Stromal cell of bone marrow (primary cell): ENCODE measurements at places on chromosomes 1 and 21.

- DNase-seq, result no peak
These were observed 326.4 kb upstream of the ADAMTS5 start for GRCh38 chr21:27293239-27293638.

DNA sequence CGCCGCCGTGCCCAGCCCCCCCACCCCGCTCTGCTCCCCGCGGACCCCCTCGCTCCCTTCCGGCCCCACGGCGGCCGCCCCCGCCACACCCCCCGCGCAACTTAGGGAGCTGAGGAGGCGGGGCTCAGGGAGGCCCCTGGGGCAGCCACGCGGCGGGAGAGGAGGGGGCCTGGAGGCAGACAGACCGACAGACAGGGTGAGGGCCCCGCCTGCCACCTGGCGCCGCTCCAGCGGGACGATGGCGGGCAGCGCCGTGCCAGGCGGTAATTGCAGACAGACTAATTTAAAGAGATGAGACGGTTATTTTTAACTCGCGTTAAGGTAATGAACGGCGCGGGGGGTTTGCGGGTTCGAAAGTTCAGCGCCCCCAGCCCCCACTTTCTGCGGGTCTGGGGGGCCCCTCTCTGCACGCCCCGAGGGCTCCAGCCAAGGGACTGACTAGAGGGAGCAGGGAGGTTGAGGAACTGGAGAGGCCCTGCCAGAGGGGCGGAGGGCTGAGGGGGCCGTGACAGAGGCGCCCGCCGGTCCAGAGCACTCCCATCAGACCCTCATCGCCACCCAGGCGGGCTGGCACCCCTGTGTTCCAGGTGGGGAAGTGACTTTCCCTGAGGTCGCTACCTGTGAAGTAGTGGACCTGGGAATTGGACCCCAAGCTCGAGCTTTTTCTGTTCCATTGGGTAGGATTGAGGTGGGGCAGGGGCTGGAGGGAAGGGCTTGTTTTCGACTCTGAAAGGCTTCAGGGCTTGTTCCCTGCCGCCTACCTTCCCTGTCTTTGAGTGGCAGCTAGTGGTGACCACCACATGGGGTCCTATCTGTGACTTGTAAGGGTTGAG, 5.4 kb downstream of the FOXO6 start:
- DNase-seq, result no peak

GRCh38 chr21:15240848-15241247, 176.0 kb upstream of the NRIP1 start:
- no peak for DNase-seq

DNA sequence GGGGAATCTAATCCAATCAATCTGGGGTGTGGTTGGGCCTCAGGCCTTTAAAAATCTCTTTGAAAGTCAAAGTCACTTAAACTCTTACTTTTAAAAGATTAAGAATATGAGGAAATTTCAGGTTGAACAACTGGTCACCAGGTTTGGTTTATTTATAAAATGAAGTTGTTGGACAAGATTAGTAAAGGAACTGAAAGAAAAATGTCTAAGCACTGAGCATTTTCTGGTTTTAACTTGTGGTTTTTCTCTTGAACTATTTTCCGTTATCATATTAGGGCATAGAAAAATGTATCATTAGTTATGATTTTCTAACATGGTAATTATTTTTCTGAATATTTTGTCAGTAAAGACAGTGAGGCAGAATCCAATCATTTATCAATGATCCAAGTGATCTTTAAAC, 49.6 kb downstream of the RGS2 start:
- no peak for DNase-seq

GRCh38 chr1:115136706-115137105, 47.4 kb upstream of the TSPAN2 start:
- no peak for DNase-seq

DNA sequence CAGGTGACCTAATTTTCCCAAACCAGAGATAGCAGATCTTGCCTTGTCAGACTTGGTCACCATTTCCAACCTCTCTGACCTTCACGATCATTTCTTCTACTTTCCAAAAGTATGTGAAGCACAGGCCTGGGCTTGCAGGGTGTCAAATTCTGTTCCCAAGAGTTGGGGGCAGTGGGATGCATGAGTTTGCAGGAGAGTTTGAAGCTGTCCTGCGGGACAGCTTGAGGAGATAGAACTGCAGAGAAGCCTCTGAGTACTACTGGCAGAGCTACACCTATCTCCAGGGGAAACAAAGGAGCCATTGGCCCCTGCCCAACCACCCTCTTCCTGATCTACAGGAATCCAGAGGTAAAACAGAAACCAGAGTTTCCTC, 11.3 kb downstream of the TXNIP start:
- no peak for DNase-seq

DNA sequence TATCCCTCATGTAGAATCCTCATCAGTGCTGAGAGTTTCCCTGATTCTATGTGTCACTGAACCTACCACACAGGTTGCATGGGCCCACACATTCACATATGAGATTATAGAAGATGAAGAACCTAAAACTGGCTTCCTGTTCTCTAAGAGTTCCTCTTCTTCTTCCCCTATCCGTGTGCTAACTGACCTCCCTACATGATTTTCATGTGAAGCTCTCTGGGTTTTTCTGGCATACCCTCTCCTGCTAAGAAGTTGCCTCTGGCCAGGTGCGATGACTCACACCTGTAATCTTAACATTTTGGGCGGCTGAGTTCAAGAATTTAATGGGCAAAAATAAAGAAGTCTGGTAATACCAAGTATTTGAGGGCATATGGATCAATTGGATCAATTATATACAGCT, 5.5 kb upstream of the CD244 start:
- no peak for DNase-seq

DNA sequence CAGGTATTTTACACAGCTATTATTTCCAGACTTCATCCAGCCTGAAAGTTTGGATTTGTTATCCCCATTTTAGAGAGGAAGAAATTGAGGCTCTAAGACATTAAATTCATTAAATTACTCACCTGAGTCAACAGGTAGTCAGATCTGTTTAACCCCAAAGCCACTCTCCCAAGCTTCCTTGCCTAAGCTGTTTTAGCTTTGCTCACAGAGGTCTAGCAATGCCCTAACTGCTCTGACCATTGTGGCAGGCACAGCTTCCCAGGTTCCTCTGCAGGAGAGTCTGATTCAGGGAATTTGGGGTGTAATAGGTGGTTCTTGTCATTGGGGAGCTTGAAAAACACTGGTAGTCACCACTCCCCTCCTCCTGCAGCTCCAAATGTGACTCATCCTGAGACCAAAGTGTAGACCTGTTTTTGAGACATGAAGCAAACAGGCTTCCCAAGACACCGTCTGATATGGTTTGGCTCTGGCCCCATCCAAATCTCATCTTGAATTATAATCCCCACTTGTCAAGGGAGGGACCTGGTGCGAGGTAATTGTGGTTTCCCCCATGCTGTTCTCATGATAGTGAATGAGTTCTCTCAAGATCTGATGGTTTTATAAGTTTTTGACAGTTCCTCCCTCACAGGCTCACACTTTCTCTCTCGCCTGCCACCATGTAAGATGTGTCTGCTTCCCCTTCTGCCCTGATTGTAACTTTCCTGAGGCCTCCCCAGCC, 142.8 kb upstream of the DNAH14 start:
- peak; percentile 40 for DNase-seq

- no peak for DNase-seq
These were observed 110.9 kb downstream of the TOMM20 start for GRCh38 chr1:235017719-235018118.

DNA sequence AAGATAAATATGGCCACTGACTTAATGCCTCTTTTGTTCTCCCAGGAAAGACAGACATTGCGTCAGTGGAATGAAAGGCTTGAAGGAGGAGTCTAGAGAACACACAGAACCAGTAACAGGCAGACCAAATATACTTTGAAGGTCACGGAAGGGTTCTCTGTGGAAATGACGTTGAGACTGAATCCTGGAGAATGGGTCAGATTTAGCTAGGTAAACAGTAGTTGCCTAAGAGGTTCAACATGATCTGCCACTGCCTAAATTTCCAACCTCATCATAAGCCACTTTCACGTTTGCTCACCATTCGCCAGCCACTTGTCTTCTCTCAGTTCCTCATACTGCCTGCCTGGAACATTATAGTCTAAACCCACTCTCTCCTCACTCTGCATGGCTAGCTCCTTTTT, 20.5 kb downstream of the PLA2G4A start:
- no peak for DNase-seq

- DNase-seq, result no peak
These were observed 60.1 kb downstream of the PTGER3 start for GRCh38 chr1:70987497-70987896.

GRCh38 chr1:56297208-56297607, 282.2 kb downstream of the PLPP3 start:
- DNase-seq, result no peak

DNA sequence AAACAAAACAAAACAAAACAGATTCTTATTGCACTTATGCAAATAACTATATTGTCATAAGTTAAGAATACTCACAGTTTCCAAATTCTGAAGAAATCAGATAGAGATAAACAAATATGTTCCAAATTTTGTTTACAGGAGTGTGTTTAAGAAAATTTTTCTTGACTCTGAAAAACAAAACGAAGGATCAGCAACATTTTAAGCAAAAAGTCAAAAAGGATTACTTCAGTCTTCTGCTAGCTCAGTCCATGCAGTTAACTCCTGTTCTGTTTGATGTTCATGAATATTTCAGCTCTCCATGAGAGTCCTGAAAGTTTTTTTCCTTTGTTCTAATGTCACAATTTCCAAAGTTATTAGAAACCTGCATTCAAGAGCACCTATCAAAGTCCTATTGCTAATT, 33.2 kb upstream of the KLF18 start:
- DNase-seq, result no peak

- no peak for DNase-seq
These were observed at the start of gene ZBTB37 for GRCh38 chr1:173868266-173869020. Gene ZBTB37 (plus strand): TSS chr1:173868380. CDS start chr1:173870226, 1,846 bp downstream.

- DNase-seq, result no peak
These were observed 232.6 kb downstream of the COL11A1 start for GRCh38 chr1:102875756-102876155.

DNA sequence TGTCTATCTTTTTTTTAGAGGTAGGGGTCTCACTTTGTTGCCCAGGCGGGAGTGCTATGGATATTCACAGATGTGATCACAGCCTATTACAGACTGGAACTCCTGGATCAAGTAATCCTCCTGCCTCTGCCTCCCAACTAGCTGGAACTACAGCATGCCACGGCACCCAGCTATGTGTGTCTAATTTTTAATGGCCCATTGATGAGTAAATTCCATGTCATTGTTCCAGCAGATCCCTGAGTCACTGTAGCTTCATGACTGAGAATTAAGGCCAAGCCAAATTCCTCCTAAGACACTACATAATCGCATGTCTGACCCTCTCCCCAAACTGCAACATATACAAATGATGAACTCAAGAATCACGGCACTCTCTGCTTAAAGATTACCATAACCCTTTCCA, 84.2 kb upstream of the RGS2 start:
- DNase-seq, result no peak

DNA sequence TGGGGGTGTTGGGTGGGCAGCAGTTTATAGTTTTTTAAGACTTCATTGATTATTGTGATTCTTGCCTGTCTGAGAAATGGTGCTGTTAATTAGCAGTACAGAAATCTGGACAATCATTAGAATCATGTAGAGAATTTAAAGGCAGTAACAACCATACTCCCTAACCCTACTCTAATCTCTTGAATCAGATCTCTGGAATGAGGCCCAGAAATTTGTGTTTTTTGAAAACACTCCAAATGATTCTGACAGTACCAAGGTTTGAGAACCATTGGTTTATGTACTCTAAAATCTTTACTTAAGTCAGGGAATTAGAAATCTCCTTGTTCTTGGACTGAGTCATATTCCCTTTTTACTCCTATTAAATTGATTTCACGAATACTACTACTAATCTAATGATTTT, 24.0 kb downstream of the FNBP1L start:
- peak; percentile 78 for DNase-seq

- no peak for DNase-seq
These were observed 372.1 kb upstream of the VAMP3 start for GRCh38 chr1:7398982-7399381.

- no peak for DNase-seq
These were observed 3.1 kb upstream of the NCF2 start for GRCh38 chr1:183593356-183593755.

DNA sequence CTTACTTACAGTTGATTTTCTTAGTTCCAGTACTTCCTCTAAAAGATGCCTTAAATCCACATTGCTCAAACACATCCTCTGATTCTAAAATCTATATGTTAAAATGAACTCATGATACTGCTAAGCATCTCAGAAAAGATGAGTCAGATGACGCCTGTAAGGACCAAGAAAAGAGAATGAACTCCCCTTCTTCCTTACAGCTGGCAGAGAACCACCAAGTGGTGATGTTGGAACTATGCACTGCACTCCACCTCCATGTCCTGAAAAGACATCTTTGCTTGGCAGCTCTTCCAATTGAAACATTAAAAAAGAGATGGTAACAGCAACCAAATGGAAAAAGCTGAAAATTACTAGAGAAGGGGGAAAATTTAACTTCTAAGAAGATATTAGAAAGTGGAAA, 648.8 kb downstream of the PTPRC start:
- DNase-seq, result no peak

- no peak for DNase-seq
These were observed 119.8 kb downstream of the PLA2G4A start for GRCh38 chr1:186948535-186948934.

- no peak for DNase-seq
These were observed 44.2 kb downstream of the CTH start for GRCh38 chr1:70455291-70455690.

GRCh38 chr1:56501426-56501825, 77.9 kb downstream of the PLPP3 start:
- DNase-seq, result no peak

DNA sequence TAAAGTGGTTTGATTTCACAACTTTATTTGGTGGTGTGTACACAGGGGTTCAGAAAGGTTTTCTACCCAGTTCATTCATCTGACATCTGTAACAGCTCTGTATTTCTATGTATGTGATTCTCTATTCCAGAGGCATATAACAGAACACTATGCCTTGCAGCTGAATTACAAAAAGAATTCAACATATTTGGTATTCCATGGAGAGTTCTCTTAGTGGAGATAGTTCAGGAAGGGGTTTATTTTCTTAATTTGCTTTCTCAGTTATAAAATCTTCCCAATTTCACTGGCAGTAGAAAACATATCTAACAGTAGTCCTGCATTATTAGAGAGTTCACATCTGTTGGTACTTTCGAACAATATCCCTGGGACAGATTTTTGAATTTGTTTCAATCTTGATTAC, 207.9 kb upstream of the LYPLAL1 start:
- no peak for DNase-seq

GRCh38 chr1:162710345-162710744, 78.1 kb downstream of the DDR2 start:
- no peak for DNase-seq

- DNase-seq, result no peak
These were observed 118.4 kb downstream of the HIVEP3 start for GRCh38 chr1:41800311-41800829.

- peak; percentile 75 for DNase-seq
These were observed 987 bp upstream of the CDCP2 start for GRCh38 chr1:54153535-54154439.

GRCh38 chr21:29091033-29091432, 17.6 kb upstream of the CCT8 start:
- DNase-seq, result peak; percentile 44

DNA sequence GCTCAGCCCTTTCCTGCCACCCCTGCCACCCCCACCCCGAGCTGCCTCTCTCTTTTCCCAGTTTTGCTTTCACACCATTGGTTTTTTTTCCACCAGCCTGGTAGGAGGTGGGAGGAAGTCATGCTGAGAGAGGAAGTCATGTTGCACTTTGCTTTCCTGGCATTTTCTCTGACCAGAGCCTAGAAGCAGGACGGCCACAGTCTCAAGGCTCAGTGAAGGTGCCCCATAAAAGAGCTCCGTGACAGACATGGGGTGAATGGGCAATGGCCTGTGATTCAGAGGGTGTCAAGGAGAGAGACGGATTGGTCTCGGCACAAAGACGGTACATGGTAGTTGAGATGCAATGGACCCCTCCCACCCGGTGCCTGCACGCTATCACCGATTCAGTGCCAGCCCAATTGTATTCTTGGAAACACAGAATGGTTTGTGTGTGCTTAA, 42.1 kb upstream of the DMRTB1 start:
- no peak for DNase-seq
